ENCODE measurements at places on chromosomes 3 and 15.

DNA sequence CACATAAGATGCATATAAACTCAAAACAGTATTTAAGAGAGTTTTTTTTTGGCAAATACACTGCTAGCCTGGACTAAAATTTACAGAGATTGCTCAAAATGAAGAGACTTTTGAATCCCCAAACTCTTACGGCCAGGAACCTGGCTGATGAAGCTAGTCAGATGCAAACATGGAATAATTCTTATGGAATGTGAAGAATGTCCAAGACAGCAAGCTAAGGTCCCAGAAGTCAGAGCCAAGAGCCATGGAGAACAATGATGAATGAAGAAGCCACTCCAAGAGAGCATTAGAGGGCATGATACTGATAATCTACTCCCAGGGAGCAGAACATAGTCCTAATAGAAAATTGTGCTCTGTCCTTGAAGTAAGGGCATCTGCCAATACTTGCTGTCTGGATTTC, 705.5 kb downstream of the DIPK2A start:
- DNase-seq: no peak

DNA sequence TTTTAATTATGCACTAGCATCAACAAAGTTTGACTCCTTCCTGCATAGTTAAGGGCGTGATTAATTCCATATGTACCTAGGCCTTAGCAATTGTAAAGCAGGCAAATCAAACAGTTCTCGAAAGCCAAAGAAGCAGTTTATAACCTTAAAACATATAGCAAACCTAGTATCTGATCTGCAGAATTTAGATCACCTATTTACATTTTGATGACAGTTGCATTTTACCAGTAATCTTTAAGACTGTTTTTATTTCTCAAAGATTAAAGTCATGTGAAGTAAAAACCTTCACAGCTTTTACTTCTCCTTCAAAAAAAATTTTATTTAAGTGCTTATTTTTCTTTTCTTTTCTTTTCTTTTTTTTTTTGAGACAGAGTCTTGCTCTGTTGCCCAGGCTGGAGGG, 20.9 kb upstream of the UBP1 start:
- DNase-seq: no peak

DNA sequence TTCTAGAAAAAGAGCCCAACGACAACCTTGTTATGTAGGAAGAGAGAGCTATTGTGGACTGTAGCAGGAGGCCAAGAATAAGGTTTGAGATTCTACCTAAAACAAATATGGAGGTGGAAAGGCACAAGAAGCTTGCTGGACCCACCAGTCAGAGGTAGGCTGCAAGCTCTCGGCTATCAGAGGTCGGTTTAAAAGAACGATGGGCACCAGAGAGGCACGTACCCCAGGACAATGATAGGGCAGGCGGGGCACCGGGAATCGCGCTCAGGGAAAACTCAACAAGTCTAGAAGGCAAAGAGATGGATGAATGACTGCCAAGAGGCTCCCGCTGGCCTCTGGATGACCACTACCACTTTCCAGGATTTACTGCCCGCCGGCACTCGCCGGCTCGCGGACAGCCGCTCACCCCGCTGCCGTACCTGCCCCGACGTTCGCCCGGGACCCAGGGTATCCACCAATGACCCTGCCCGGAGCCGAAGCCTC, 1.1 kb downstream of the HDGFL3 start:
- DNase-seq: no peak

DNA sequence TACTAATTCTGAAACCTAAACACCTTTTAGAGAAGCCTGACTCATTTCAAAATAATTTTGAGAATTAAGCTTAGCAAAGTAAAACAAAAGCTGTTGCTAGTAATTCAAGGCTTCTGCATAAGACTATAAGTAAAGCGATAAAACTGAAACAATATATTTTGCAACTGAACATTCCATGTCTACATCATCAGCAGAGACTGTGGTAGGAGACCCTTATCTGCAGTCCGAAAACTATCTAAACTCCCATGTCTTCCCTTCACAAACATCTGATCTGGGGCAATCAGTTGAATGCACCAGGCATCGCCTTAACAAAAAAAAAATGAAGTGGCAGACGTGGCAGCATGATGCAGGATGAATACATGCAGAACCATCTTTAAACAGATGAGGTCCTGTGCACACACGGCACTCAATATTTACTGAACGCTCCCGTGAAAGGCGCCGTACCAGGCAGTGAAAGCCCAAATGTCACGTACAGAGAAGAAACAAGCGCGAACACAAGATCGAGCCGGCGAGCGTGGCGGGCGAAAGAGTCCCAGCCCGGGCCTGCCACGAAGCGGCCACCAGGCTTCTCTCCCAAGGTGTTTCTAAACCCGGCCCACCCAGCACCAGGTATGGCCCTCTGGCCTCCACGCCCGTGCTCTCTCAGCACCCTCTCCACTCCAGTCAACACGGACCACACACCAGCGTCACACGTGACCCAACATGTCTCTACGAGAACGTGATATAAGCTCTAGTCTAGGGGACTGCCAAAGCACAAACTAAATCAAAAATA, 63.0 kb downstream of the CHSY1 start:
- DNase-seq: no peak

DNA sequence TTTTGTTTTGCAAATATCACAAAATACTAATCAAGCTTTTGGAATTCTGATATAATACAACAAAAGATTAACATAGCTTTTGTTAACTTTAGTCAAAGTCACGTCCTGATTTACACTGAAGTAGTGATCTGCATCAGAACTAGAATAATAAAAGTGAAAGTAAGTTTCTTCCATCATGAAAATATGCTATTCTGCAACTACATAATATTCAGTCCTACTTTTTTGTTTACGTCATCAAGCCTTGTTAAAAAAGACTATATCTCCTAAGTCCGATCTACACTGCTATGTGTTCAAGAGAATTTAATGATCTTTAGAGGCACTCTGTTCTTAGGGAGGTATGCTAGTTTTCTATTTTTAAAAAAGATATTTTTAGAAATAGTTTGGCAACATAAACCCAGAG, 330.1 kb downstream of the ARPP21 start:
- DNase-seq: no peak

DNA sequence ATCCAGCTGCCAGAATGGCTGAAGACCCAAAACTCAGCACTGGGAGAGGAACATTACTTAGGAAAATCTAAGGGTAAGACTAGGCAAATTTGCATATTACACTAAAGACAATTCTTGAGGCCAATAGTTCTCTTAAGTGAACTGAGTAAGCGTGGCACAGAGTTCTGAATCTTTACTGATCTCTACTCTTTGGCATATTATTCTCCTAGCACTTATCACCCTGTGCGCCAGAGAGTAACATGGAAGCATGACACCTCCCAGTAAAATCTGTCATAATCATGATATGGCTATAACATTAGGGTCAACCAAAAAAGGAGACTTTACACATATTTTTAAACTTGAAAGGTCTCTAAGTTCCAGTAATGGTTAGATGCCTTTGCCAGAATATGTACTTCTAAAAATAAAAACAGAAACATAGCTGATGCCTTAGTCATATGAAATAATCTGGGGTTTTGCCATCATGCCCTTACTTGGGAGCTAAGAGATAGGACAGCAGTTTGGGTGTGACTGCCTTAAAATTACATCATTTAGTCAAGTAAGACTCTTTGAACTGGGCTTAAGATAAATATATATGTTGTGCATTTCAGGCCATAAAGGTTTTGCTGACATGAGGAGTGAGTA, 290.5 kb downstream of the PLCL2 start:
- no peak for DNase-seq

- DNase-seq: no peak
Measured at GRCh38 chr3:57583544-57583943, 13.6 kb downstream of the ARF4 start.

DNA sequence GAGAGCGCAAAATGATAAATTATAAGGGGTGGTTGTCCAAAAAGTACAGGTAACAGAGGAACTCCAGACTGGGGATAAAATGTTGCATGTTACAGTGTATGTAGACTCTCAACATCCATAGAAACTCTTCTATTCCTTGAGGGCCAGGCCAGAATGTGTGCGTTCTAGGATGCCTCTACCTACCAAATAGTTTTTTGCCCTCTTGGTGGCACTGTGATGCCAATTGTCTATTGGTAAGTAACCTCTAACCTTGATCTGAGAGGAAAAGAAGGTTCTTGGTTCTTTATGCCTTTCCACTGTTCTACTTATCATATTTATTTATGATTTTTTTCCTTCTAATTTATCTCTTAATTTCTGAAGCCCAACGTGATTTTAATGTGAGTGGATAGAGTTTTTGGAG, 424.6 kb downstream of the GRM7 start:
- DNase-seq: no peak

- DNase-seq: no peak
Measured at GRCh38 chr15:88702983-88703382, 64.2 kb downstream of the ISG20 start.

DNA sequence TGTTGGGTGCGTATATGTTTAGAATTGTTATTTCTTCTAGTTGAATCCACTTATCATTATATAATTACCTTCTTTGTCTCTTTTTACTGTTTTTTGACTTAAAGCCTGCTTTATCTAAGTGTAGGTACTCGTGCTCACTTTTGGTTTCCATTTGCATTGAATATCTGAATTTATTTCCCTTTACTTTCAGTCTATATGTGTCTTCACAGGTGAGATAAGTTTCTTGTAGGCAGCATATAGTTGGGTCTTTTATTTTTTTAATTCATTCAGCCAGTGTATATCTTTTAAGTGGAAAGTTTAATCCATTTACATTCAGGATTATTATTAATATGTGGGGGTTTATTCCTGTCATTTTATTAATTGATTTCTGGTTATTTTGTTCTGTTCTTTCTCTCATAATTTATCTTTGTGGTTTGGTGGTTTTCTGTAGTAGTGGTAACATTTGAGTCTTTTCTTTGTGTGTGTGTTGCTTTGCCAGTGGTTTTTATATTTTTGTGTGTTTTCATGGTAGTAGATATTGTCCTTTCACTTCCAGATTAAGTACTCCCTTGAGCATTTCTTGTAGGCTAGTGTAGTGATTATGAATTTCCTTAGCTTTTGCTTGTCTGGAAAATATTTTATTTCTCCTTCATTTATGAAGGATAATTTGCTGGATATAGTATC, 27.3 kb downstream of the STT3B start:
- DNase-seq: no peak

DNA sequence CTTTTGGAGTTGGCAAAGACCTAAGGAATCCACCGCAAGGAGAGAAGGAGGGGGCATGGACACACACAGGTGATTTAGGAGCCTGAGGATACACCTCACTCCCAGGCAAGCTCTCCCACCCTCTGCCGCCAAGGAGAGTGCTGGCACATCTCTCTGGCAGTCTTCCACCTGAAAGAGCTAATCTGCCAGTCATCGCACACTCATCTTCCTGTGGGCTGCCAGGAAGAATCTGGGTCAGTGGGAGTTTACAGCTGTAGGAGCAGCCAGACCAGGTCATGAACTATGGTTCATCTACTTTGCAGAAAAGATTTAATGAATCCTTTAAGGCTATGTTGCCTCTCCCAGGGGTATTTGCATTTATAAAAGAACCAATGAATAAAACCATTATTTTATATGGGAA, 170.6 kb upstream of the TSC22D2 start:
- no peak for DNase-seq

- DNase-seq: no peak
Measured at GRCh38 chr3:32951410-32951811, at the start of gene CCR4. TSS of gene CCR4 (plus strand) at chr3:32951644. CDS start at chr3:32953423, 1,779 bp downstream.

- DNase-seq: no peak
Measured at GRCh38 chr3:25386686-25387255, 41.3 kb upstream of the RARB start.

- DNase-seq: no peak
Measured at GRCh38 chr3:77931255-77932009, 891.5 kb downstream of the ROBO2 start.

- no peak for DNase-seq
Measured at GRCh38 chr3:52248816-52249547, 3.4 kb downstream of the PPM1M start.

DNA sequence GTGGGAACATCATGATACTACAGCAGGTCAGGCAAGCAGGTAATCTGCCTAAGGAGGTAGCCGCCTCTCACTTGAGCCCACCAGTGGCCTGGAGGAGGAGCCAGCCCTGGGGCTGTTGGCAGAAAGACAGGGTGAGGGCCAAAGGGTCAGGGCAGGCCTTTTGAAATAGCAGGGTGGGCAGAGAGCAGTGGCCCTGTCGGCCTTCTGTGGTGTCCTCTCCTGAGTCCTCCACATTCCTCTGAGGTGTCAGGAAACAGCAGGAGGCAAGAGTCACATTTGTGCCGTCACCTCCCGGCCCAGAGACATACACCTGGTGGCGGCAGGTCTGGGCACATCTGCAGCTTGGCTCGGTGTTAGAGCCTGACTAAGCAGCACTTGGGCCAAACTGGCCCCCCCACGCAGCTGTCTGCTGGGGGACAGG, 3.9 kb upstream of the BNC1 start:
- no peak for DNase-seq

- DNase-seq: no peak
Measured at GRCh38 chr15:88621789-88622604, 857 bp downstream of the AEN start.

DNA sequence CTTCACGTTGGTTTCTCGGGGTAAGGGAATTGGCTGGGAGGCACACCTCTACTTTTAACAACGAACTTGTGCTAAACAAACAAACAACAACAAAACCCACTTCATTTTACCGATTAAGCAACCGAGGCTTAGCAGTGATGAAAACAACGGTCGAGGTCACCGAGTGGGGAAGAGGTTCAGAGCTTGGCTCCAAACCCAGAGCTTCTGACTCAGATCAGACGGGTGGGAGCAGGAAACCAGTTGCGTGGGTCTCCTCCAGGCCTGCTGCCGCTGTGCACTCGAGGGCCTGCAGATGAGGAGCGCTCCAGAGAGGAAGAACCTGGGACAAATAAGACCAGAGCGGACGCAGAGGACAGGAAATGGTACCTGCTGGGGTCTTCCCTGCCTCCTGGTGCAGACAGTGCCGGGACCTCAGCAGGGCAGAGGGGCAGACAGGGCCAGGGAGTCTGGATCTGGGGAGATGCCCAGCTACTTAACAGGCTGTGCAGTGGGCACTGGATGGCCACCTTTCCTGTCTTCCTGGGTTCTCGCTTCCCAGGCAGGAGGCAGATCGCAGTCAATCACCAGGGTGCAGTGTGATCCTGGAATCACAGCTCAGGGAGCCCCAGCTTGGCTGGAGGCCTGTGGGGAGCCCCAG, 99.0 kb upstream of the MEF2A start:
- no peak for DNase-seq

DNA sequence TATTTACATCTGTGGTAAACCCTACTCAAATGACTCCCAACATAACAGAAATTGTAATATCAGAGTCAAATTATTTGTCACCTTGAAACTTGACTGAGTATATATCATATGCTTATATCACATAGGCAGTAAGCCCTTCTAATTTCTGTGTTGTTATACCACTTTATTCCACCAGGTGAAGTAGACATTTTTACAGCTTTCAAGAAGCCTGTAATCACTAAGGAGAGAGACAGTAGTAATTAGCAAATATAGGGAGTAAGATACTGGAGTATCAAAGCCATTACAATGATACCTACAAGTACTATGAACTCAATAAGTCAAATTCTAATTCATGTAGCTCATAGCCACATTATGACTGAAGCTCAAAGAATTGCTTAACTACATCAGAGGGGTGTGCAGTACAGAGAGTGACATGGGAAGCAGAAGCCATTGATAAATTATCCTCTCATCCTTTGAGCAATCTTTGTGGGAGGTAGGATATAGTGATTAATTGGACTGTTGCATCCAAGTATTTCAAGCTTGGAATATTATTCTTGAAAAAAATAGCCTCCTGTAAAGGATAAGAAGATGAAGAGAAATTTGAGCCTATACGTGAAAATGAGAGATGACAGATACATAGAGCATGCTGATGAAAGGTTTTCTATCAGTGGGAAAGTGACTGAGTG, 1005.9 kb downstream of the ZPLD1 start:
- no peak for DNase-seq

- no peak for DNase-seq
Measured at GRCh38 chr3:29026286-29026685, 254.6 kb upstream of the RBMS3 start.

Data from endothelial cell (in vitro differentiated cells).